Activated T-helper 9 cell treated with anti-CD3 and anti-CD28 coated beads, Interleukin-2, amount 50 U/mL, for 16 hours (primary cell): ENCODE measurements at places on chromosomes 12 and 14.

- no peak for DNase-seq
These were observed 22.9 kb downstream of the SOCS2 start for GRCh38 chr12:93595351-93595750.

GRCh38 chr12:27109334-27110028 lies 27.1 kb upstream of the C12orf71 start:
- DNase-seq, result no peak

- DNase-seq, result no peak
These were observed 183.9 kb upstream of the PWP1 start for GRCh38 chr12:107501681-107502080.

DNA sequence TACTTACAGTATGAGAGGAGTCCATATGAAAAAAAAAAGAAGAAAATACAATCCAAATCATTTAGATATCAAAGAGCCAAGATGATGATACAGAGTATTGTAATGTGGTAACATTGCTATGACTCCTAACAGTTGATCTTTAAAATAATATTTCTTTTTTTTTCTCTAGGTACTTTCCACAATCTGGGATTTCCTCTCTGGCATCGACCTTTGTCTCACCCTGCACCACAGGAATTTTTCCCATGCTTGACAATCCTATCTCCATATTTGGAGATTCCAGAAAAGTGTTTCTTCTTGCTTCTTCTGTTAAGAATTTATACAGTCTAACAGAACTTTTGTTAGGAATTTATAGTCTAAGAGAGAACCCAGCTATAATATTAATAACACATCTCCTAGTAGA lies 184.4 kb downstream of the ITPR2 start:
- DNase-seq, result no peak

DNA sequence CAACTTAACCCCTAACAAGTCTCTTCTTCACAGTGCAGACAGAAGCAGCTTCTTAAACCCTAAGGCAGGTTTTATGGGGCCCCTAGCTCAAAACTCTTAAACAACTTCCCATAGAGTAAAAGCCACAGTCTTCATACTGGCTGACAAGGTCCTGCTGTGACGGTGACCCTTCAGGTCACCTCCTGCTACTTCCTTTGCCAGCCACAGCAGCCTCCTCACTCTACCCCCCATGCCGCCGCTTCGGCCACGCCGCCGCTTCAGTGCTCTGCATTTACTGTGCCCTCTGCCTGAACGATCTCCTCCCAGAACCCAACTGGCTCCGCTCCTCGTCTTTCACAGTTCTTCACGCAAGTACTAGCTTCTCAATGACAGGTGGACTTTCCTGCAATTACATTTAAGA lies 45.5 kb downstream of the ACADS start:
- no peak for DNase-seq
